ENCODE measurements at places on chromosomes 4 and X. TPM values are rescaled to one million over a fixed set of nuclear protein-coding genes. Genes with fewer than 3 reads are reported as not detected.

- DNase-seq, result no peak
These were observed 4.1 kb downstream of the SH3RF1 start for GRCh38 chr4:169266661-169267060.

DNA sequence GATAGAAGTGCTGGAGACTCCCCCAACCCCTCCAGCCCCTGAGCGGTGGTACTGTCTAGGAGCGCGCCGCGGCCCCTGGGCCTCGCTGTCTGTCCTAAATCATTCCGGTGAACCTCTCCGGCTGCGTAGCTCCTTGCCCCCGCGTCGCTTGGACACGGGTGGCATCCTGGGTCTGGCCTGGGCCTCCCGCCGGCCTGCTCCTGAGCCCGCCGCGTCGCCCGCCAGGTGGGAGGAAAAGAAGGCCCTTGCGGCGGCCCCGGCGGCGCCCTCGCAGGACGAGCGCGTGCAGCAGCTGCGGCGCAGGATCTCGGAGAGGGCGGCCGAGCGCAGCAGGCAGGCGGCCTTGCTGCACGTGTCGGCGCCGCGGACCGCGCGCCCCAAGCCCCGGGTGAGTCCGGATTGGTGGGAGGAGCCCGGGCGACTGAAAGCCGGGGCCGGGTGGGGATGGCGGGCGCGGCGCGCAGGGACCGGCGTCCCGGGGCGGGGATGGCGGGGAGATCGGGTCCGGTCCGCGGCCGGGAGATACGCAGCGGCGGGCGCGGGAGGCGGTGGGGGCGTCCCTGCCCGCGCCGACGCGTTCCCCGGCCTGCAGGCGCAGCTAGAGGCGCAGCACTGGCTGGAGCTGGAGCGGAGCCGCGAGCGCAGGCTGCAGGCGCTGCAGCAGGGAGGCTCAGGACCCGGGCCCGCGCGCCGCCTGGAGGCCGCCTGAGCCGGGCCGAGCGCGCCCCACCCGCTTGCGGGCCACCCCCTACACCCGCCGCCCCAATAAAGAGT is 6.5 kb upstream of the RNF4 start:
- peak; percentile 55 for DNase-seq

- DNase-seq, result no peak
These were observed 997.4 kb upstream of the PRKX start for GRCh38 chrX:4710618-4711433.

- DNase-seq, result no peak
These were observed 102.6 kb downstream of the IQCM start for GRCh38 chr4:149713031-149713430.

GRCh38 chr4:139801895-139802294 is 136.3 kb downstream of the MGST2 start:
- no peak for DNase-seq

GRCh38 chrX:72714478-72714916 is 391 bp upstream of the PHKA1 start:
- peak; percentile 73 for DNase-seq

DNA sequence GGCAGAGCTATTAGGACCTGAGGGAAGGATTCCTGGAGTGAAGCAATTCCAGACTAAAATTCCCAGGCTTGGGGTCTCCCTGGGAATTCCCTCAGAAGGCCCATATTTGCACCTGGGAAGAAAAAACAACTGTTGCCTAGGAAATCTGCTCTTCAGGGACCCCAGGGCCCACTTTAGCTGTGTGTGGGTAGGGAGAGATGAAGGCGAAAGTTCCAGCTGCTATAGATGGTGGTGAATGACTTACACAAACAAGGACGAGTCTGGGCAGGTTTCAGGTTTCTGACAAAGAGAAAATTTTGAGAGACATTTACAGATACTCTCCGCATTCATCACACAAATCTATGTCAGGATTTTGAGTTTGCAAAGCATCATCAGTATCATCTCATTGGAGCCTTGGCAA is 126.1 kb downstream of the GPC3 start:
- no peak for DNase-seq

GRCh38 chr4:77600521-77601451 is 4.8 kb upstream of the CXCL13 start:
- DNase-seq, result peak; percentile 52

GRCh38 chrX:149962010-149962409 is 23.7 kb upstream of the EOLA2 start:
- DNase-seq, result no peak

DNA sequence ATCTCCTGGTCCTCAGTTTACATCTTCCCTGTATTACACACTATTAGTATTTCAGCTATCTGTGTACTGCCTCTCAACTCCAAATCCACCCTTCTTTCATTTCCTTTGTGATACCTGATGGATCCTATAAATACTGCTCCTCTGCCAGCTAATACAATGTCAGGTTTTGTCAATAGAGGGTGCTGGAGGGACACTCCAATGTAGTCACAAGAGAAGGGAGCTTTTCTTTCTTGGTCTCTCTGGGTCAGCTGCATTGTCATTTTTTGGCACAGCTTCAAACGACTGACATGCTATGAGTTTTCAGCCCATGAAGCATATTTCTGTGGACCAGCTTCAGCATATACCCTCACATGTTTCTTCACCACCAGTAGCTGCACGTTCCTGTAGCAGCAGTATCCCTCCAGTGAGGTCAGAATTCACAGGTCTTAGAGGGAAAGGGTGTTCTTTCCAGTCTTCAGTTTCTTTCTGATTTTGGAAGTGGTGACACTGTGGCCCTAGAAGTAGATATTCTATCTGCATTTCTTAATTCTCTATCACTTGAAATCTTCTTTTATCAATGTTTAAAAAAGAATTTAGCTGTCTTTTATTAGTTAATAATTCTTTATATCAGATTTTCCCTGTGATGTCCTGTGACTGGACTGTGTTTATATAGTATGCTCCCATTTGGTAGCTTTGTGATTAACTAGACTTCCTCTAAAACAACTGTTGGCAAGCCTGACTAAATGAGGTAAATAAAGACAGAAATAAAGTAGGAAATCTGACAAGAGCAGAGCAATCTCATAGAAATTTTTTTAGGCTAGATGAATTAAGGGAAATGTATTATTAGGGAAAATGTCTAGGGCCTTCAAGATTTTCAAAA is 60.6 kb downstream of the GABRA2 start:
- peak; percentile 80 for DNase-seq

DNA sequence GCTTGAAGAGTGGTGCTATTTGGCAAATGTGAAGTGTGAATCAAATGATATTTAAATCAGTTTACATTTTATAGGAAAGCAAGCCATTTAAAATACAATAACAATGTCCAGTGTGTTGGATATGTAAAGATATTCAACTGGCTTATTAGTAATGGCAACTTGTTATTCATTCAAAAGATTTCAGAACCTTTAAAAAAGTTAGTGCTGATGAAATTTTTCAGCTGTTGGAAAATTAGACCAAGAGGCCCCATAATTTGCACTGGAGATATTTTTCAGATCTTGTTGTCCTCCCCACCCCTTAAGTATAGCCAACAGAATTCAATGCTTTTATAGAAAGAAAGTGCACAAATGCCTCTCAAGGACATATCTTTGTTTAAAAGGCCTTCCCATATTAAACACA is 54.6 kb downstream of the UNC5C start:
- DNase-seq, result no peak

GRCh38 chrX:9878146-9878820 is 88.9 kb upstream of the CLDN34 start:
- no peak for DNase-seq

GRCh38 chrX:24020306-24020876 is 6.6 kb downstream of the KLHL15 start:
- no peak for DNase-seq

- DNase-seq, result no peak
These were observed 100.2 kb upstream of the AFAP1 start for GRCh38 chr4:8039853-8040252.

DNA sequence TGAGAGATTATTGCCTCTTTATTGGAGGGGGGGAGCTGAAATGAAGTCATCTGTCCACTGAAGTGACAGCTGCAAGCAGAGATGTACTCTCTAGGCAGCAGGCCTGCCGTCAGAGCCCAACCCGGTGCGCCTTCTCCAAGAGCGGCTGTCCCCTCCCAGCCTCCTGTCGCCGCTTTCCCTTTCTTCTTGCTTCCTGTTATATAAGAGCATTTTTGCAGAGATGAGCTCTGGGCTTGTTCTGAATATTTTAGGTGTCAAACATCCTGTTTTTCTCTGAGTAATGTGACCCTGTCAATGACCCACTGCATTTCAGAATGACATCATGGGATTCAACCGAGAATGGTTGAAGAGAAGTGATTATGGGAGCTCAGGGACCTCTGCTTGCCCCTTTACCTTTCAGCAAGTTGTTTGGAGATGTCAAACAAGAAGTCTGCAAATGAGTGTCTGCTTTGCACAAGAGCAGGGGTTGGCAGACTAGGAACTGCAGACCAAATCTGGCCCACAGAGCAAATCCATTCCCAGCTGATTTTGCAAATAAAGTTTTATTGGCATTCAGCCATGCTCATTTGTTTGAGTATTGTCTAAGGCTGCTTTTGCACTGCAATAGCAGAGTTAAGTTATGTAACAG is 79.9 kb downstream of the SLC9A6 start:
- DNase-seq, result no peak

GRCh38 chrX:119512146-119512800 is 44.0 kb downstream of the SLC25A5 start:
- DNase-seq, result peak; percentile 92

GRCh38 chr4:163344147-163345125 is 744 bp downstream of the NPY5R start:
- DNase-seq, result no peak

- no peak for DNase-seq
These were observed 112.4 kb upstream of the ELOVL6 start for GRCh38 chr4:110310795-110311194.

DNA sequence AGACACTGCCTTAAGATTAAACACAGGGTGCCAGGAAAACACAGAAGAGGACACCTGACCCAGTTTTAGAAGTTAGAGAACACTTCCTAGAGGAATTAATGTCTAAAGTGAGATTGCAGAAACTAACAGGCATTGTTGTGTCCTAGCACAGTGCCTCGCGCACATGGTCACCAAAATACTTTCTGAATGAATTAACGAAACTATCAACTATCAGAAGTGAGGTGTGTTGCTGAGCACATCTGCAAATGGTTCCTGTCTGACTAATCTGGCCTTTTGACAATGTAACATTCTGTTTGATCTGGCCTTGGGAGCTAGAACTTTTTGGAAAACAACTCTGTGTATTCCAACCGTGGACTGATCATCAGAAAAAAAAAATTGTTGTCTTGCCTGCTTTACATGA is 556.8 kb upstream of the LCORL start:
- no peak for DNase-seq

DNA sequence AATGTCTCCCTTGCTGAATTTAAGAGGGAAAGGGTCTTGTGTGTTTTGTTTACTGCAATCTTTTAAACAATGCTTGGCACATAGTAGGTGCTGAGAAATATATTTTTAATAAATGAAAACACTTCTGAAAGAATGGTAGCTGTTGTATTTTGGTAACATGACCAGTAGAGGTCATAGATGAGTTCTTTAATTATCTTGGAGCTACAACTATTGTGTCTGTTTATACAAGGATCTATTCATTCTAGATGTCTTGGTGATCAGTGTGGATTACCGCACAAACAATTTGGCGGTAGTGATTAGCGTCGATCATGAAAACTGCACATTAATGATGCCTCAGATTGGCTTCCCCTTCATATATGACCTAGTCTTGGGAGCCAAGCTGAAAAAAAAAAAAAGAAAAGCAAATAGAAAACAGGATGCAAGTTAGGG is 21.4 kb upstream of the SCRG1 start:
- peak; percentile 38 for DNase-seq

DNA sequence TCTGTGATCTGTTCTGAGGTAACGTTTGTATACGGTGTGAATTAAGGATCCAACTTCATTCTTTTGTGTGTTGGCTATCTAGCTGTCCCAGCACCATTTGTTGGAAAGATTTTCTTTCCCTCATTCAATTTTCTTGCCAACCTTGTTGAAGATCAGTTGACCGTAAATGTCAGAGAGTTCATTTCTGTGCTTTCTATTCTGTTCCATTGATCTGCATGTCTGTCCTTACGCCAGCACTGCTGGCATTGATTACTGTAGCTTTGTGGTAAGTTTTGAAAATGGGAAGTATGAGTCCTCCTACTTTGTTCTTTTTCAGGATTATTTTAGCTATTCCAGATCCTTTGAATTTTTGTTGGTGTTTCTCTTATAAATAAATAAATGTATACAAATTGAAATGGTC is 60.8 kb downstream of the MTMR1 start:
- DNase-seq, result no peak

GRCh38 chr4:170124406-170124805 is 34.6 kb upstream of the AADAT start:
- DNase-seq, result no peak

DNA sequence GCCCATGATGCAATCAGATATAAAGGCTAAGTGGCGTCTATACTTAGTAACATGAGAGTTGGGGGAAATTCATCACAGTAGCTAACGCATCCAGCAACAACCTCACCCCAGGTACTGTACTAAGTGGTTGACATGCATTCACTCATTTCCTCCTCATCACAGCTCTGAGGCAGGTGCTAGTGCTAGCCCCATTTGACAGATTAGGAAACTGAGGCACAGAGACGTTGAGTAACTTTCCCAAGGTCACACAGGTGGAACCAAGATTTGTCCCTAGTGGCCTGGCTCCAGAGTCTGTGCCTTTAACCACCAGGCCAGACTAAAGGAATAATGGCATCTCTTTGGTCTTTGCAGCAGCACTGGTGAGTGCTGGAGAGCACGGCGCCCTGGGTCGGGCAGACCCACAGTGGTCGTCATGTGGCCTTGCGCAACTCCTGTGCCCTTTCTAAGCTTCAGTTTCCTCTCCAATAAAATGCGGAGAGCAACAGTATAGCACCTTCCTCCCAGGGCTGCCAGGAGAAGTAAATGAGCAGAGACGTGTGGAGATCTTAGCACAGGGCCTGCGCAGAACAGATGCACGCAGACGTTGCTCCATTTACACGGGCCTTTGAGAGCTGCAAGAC is 186.4 kb downstream of the BCOR start:
- DNase-seq, result no peak

DNA sequence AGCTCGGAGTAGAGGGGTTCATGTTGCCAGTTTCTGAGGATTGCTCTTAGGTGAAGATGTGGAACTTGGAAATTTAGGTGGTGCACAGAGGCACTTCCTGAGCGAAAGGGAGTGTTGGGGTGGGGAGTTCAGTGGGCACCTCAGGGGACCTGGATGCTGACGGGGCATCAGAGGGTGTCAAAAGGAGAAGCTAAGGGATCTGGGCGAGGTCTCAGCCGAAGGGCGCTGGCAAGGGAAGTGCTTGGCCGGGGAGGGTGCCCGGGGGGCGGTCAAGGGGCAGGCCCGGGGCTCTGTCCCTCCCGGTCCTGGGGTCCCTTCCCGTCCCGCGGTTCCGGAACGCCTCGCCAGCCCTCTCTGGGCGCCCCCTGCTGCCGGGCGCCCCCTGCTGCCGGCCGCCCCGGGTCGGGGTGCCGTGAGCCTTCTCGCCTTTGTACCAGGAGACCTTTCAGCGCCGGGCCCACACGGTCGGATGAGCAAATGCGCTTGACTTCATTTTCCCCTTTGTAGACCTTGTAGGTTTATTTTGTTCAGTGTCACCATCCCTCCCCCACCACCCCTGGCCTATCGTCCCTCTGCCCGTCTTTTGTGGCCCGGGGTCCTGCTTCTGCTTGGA is 3.0 kb upstream of the PHOX2B start:
- no peak for DNase-seq

The GAGE13 gene
- total RNA-seq, result not detected

The NOCT gene
- total RNA-seq, result 20.4 TPM

The PCDH11X gene
- not detected for total RNA-seq

The TLR1 gene
- not detected for total RNA-seq

The CDKL2 gene
- total RNA-seq, result not detected

The SMARCA1 gene
- 9.4 TPM for total RNA-seq

The SH2D1A gene
- not detected for total RNA-seq

The BCAP31 gene
- 409 TPM for total RNA-seq

The LUZP4 gene
- total RNA-seq, result not detected
